ENCODE measurements at places on chromosomes 5 and 9. TPM values are rescaled to one million over a fixed set of nuclear protein-coding genes. Genes with fewer than 3 reads are reported as not detected.

Gene HARS2
- total RNA-seq = 28.9 TPM

Gene C5orf15
- total RNA-seq = 20.8 TPM

Gene FAM163B
- not detected for total RNA-seq

Gene DBH
- total RNA-seq = not detected

Gene CSF2
- total RNA-seq = not detected

Gene SLCO6A1
- total RNA-seq = under 0.01 TPM

Gene PTGS1
- 1.3 TPM for total RNA-seq

Gene STOML2
- 248 TPM for total RNA-seq

Gene OTP
- total RNA-seq = not detected

Gene EPB41L4B
- total RNA-seq = 30.3 TPM

Gene TMEM252
- not detected for total RNA-seq

DNA sequence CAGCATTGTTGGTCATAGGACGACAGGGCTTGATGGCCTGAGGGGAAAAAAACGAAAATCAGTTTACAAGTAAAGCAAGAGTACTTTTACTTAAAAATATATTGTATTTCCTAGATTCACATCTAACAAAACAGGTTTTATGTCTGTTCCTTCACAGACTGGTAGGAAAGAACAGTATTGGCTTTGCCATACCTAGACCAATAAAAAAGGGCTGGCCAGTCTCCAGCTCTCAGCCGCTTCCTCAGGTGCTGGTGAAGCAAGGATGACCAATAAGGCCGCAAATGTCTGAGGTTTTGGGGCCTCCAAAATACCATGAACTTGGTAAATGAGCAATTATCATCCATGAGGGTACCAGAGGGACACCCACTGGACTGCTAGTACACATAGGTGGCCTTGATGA, 36.6 kb downstream of the DROSHA start:
- DNase-seq = no peak

DNA sequence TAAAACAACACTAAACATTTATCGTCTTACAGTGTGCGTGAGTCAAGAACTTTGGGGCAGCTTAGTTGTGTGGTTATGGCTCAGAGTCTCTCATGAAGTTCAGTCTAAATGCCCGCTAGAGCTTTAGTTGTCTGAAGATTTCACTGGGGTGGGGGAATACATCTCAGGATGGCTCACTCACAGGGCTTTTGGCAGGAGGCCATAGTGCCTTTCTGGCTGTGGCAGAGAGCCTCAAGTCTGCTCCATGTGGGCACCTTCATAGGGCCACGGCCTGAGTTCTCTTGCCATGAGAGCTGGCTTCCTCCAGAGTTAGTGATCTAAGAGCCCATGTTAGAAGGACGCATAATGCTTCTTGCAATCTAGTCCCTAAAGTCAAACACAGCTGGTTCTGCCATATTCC, 258.8 kb upstream of the NUDT12 start:
- no peak for DNase-seq

- DNase-seq = no peak
Observed at GRCh38 chr9:92944921-92945320, 2.4 kb upstream of the FGD3 start.

DNA sequence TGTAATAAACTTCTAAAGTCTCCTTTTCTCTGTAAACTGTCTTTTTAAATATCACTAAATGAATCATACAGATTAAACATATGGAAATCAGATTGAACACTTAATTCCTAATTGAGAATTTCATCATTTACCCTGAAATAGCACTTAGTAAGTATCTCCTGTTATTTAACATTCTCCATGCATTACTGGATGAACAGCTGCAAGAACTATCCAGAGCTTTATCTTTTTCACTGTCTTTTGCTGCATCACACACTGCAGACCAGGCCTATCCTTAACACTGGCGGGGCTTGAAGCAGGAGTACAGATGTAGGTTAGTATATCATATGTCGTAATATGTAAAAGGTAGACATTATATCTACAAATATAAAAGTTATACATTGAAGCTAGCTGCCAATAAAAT, 108.7 kb upstream of the EFNA5 start:
- no peak for DNase-seq

- DNase-seq = no peak
Observed at GRCh38 chr5:154543380-154543779, 65.4 kb upstream of the HAND1 start.

- no peak for DNase-seq
Observed at GRCh38 chr5:118604106-118604505, 384.2 kb downstream of the DTWD2 start.

GRCh38 chr9:96461336-96461735, 11.4 kb downstream of the HABP4 start:
- DNase-seq = no peak

GRCh38 chr5:18037718-18038117, 403.5 kb downstream of the TAF11L14 start:
- no peak for DNase-seq

- DNase-seq = peak; percentile 53
Observed at GRCh38 chr5:176400382-176401156, 12.0 kb downstream of the HIGD2A start.

DNA sequence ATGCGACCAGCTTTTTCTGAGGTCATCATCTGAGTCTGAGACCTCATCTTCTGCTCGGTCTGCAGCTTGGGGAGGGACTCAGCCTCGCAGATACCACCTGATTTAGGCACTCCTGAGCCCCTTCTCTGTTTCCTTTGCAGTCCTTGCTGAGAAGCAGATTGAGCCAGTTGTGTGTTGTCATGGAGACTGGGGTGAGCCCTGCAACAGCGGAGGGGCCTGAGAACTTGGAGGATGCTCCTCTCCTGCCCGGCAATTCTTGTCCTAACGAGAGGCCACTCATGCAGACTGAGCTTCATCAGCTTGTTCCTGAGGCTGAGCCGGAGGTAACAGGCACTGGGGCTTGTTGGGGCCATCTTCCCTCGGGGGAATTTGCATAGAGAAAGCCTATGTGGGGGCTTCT, 19.2 kb downstream of the TEX53 start:
- no peak for DNase-seq

GRCh38 chr5:6732634-6733410, 19.6 kb downstream of the TENT4A start:
- DNase-seq = peak; percentile 25

GRCh38 chr9:124513376-124513994, 6.3 kb upstream of the NR5A1 start:
- no peak for DNase-seq

DNA sequence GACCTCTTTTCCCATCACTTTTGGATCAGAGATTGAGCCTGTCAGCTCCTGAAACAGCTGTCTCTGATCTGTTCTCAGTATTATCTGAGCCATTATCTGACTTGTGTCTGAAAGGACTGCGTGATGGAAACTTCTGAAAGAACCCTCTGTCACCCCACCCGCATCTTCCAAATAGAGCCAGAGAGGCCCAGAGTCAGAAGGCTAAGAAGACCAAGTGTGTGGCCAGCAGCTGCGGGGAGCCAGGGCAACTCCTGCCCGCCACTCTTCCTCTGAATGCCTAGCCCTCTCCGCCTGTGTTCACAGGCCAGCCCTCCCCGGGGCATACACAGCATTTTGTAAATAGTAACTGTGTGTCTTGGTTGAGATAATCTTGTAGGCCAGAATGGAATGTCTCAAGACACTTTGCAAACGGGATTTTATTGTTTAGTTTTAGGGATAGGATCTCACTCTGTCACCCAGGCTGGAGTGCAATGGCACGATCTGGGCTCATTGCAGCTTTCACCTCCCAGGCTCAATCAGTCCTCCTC, 92.7 kb downstream of the AOPEP start:
- no peak for DNase-seq

DNA sequence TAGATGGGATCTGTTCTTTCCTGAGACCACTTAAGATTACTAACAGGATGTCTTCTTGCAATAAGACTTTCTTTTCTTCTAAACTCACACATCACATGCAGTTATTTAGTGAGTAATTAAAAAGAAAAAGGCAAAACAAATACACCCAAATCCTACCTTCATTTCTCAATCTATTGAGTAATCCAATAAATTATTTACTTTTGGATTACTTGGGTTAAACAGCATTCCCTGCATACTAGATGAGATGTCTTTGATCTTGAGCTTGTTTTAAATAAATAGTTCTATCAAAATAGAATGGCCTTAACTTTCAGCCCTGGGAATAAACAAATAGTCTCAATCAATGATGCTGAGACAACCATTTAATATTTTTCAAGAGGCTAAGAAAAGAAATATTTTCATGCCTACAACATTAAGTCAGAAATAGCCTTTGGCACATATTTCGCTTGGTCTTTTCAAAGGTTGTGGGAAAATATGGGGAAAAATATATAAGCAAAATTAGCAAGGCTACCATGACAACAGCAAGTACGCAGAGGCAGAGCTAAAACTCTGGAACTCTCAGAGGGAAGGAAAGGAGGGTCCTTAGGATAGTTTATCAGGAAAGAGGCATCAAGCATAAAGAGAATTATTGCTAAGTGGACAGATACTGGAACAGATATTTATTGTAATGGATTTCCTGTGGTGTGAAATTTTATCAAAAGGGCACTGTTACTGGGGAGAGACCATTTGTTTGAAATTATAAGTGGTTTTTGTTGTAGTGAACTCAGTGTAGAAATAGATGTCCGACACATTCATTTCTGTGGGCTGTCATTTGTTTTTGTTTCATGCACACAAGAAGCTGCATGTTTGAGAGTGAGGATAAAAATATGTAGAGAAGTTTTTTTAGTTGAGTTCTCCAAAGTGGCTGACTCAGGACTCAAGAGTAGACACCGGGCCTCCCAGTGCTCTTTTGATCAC, 70.2 kb upstream of the CDH6 start:
- peak; percentile 82 for DNase-seq

DNA sequence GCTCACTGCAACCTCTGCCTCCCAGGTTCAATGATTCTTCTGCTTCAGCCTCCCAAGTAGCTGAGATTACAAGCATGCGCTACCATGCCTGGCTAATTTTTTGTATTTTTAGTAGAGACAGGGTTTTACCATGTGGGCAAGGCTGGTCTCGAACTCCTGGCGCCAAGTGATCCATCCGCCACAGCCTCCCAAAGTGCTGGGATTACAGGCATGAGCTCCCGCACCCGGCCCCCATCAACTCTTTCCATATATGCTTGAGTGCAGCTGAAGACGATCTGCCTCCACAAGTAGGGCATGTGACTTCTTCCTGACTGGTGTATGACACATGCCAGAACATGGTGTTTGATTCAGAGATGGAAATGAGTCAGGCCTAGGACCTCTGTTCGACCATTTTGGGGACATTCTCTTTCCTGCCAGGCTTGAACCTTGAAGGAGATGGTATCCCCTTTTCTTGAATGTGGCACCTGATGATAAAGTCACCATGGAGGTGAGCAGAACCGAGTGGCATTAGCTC, 7.5 kb upstream of the CNOT6 start:
- peak; percentile 49 for DNase-seq

DNA sequence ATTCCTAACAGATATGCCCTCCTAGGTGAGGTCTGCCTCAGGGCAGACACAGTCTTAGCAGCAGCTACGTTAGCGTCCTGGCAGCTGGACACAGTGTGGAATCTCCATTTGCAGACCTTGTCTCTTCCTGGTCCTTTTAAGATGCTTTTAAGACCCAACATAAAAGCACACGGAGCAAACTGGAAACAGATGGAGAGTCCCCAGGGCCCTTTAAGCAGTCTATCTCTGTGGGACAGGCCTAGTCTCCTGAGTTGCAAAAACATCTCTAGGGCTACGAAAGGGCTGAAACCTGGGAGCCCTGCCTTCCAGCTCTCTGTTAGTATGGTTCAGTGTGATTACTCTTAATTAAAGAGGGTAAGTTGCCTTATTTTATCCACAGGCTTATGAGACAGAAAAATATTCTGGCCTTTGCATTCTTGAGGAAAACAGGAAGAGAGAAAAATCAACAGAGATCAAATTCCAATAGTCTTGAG, 66.0 kb upstream of the GNA14 start:
- DNase-seq = no peak

DNA sequence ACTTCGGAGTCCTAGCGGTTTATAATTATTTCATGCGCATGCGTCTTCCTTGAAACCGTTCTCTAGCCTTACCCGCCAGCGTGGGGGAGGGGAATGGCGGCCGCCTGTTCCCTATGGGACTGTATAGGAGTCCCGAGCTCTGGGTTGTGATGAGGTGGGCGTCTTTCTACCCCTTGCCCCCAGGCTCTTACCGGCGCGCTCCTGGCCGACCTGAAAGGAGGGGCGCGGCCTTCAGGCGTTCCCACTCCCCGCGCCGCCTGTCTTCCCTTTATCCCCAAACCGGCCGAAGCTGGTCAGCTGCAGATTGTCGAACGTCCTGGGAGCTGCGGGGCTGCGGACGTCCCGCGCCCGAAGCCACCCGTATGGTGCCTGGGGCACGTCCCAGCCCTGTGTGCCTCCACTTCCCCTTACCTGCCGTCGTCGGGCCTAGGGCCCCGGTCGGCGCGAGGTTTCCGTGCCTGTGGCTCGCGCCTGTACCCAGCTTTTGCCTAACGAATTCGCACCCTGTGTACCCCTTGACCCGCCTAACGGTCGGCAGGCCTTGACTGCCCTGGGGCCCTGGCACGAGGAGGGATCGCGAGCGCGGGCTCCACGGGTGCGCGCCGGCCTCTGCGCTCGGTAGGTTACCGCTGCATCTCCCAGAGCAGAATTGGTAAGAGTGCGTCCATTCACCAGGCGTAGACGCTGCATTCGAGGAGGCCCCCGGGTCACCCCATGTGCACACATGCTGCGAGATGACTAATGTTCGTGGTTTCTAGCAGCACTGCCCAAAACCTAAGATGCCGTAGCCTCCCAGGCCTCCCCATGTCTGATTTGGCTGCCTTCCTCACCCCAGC, 653 bp upstream of the HNRNPH1 start:
- peak; percentile 68 for DNase-seq

GRCh38 chr5:158487664-158488063, 612.1 kb downstream of the EBF1 start:
- no peak for DNase-seq

GRCh38 chr9:114037249-114037648, 40.9 kb downstream of the AMBP start:
- no peak for DNase-seq
